Stimulated activated CD8-positive, alpha-beta memory T cell treated with anti-CD3 and anti-CD28 coated beads, Interleukin-7, amount 100 ng/mL, for 1 hour (primary cell): ENCODE measurements at places on chromosomes 5 and 9.

- DNase-seq = no peak
Measured at GRCh38 chr5:177141496-177141895, 7.9 kb downstream of the NSD1 start.

- no peak for DNase-seq
Measured at GRCh38 chr9:27368316-27368985, 71.5 kb upstream of the EQTN start.

DNA sequence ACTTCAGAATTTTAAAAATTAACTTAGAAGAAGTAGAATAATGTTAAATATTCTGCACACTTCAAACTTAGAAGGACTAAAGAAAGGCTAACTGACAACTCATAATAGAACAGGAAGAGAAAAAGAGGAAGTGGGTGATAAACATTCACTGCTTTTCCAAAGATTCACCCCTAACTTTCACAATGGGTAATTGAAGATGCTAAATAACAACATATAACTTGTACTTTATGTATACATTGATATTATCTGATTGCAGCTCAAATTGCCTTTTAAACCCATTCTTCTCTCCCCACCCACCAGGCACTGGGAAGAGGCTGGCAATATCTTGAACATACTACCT, 376.6 kb downstream of the EFNA5 start:
- no peak for DNase-seq

DNA sequence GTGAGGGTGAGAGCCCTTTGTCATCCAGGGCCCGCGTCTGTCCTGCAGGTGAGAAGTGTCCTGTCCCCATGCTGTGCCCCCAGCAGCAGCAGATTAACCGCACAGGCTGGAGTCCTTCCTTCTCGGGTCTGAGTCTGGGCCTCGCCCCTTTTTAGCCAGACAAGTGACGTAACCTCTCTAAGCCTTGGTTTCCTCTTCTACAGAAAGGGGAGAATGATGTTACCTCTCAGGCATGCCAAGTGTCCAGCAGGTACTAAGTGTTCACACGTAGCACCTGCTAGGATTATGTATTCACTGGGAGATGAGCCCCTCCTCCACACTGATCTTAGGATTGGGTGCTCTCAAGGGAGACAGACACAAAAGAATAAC, 6.9 kb downstream of the NEURL1B start:
- no peak for DNase-seq

DNA sequence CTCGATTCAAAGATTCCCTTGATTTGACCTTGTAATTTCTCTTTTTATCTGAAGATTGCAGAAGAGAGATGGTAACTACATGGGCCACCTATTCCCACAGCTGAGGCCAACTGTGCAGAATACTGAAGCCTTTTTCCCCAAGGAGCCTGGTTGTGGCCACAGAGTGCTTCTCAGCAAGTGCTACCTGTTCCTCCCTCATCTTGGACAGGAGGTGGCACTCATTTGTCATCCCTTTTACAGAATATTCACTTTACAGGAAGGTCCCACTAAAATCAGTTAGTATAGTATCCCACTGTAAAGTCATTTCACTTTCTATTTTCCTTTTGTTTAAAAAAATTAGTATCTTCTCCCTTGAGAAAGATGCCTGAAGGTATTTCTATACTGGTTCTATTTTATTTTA, 346.4 kb downstream of the ARL15 start:
- no peak for DNase-seq

DNA sequence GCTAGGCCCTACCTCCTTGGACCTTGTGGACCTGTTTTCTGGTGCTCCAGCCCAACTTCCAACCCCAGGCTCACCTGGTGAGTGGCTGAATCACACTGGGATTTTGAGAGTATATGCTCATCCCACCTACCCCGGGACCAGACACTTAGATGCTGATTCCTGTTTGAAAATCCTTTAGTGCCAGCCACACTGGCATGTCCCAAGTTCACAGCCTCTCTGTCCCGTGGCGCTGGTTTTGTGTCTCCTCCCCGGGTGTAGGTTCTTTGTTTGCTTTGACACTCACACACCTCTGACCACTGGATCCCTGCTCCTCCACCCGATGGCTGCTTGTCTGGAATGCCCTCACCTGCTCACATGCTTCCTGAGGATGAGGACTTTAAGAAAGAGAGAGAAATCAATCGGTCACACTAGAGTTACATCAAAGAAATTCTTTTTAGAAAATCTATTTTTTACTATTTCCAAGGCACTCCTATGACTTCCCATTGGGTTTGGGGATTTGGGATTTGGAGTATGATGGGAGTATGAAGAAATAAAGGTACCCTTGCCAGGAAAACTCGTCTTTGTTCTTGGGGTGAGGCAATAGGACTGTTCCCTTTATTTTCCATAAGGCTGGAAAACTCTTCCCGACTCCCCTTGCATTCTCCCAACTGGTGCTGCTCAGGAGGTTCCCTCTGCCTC, 7.3 kb upstream of the SLC25A48 start:
- DNase-seq = no peak

- no peak for DNase-seq
Measured at GRCh38 chr5:96785326-96786109, 22.2 kb downstream of the ERAP1 start.

DNA sequence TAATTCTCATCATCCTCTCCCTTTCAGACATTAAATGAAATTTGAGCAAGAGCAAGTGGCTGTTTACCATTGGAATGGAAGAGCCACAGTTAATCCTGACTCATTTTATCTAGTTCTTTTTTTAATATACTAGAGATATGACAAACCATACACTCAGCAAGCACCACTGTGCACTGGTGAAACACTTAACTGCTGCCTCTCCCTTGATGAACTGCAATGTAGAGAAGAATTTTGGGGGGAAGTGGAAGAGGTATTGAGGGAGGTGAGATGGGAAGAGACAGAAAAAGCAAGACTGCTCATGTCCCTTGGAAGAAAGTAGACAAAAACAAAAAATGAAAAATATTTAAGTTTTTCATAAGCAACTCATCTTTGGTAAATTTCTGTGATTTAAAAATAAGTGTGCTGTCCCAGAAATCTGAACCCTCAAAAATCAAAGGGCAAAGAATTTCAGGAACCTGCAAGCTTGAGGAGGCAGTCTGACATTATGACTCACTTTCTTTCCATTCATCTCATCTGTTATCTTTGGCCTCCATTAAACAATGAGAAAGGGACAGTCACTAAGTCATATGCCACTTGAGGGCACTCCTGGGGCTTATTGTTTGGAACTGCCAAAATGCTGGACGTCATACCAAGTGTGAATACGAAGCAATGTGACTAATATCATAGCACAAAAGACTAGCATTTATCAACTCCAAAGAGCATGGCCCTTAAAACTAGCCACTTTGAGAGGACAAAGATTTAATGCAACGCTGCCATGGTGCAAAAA, 566.8 kb upstream of the DMAC1 start:
- DNase-seq = no peak

GRCh38 chr9:8845808-8846207, 1046.2 kb upstream of the DMAC1 start:
- DNase-seq = no peak

GRCh38 chr5:102666164-102666946, 88.8 kb upstream of the PAM start:
- DNase-seq = no peak

DNA sequence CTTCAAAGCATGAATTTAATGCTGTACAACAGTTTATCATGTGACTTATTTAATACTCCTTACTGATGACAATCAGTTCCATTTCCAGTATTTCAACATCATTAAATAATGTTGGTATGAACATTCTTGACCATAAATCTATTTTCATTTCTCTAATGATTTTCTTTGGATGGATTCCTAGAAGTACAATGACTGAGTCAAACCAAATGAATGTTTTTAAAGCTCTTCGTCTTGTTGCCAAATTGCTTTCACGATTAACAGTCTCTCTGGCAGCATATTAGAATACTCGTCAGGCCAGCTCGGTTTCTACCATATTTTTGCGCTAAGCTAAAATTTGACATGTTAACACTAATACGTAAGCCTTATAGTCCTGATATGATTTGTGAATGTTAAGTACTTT, 197.0 kb downstream of the TRPM3 start:
- DNase-seq = no peak

DNA sequence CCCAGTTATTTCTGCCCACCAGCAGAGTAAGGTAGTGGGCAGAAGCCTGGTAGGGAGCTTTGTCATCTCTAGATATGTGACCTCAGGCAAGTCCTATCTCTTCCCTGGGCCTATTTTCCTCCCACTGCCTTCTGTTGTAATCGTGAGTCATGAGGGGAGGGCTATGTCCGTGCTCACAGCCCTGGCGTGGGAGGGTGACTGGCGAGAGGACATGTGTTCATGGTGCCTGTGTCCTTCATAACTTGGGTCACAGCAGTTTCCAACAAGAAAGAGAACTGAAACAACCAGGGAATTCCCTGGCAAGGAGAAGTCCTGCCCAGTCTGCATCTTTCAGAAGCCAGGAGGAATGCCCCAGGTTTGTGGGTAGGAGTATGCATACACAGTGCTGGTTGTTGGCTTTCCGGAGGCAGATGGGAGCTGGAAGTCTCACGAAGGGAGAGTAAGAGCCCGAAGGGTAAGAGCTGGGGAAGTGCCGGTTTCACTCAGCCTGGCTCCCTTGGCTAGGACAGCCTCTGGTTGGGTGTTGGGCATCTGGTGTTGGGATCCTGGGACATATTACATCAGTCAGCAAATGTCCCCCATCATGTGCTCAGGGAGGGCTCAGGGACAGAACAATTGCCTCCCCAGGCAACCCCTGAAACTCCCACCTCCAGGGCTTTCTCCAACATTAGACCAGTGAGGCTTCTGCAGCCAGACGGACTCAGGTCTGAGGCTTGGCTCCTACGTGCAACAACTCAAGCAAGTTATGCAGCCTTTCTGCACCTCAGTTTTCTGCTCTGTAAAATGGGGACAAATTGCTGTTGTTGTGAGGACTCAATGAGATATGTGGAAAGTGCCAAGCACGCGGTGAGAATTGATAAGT, 4.3 kb upstream of the TIFAB start:
- no peak for DNase-seq

DNA sequence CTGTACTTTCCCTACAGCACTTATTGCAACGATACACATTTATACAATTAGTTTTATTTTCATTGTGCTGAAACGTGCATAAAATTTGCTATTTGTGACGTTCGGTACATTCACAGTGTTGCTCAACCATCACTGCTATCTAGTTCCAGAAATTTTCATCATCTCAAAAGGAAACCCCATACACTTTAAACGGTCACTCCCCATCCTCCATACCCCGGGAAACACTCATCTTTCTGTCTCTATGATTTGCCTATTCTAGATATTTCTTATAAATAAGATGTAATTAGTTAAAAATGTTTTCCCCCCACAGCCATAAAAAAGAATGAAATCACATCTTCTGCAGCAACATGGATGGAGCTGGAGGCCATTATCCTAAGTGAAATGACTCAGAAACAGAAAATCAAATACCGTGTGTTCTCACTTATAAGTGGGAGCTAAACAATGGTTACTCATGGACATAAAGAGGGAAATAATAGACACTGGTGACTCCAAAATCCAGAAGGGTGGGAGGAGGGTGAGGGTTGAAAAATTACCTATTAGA, 40.2 kb upstream of the TEX48 start:
- no peak for DNase-seq

GRCh38 chr5:139422307-139422893, 16.9 kb downstream of the DNAJC18 start:
- DNase-seq = no peak

GRCh38 chr9:115976781-115977180, 176.8 kb upstream of the PAPPA start:
- no peak for DNase-seq

- no peak for DNase-seq
Measured at GRCh38 chr5:546376-546908, 22.2 kb upstream of the SLC9A3 start.

DNA sequence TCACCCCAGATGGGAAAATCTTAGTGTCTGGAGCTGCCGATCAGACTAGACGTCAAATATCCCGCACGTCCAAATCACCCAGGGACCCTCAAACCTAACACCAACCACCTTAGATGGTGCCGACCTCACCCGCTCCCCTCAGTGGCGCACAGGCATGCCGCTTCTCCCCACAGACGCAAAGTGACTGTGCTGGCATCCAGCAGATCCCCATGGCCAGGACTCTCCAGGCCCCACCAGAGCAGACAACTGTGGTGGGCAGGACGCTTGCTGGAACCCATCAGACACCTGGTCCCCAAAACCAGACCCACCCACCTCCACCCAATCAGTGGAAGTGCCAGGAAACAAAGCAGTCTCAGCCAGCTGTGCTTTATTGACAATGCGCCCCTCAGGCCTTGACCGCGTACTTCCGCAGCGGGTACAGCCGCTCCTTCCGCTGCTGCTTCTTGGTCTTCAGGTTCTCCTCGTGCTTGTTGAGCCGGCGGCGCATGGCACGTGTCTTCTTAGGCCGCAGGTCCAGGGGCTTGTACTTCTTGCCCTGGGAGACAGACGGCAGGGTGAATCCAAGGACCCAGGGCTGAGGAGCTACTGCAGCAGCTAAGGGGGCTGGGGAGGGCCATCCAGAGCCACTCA, 4.1 kb downstream of the RPL35 start:
- DNase-seq = no peak

- no peak for DNase-seq
Measured at GRCh38 chr5:170307575-170308465, 10.2 kb upstream of the LCP2 start.

DNA sequence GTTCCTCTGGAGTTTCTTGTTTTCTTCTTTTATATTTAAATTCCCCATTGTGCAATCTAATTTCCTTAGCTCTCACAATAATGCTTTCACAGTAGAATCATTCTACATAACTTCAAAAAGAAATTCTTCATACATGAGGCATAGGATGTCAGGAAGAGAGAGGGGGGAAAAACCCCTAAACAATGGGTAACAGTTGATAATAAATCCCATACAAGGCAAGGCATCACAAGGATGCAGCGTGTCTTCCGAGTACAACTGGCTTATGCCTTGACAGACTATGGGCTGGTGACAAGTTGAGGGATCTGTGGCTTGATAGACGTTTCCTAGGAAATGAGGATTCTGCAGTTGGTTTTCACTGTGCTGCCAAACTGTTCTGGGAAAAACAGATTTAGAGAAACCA, 247.4 kb downstream of the ARL15 start:
- DNase-seq = no peak

DNA sequence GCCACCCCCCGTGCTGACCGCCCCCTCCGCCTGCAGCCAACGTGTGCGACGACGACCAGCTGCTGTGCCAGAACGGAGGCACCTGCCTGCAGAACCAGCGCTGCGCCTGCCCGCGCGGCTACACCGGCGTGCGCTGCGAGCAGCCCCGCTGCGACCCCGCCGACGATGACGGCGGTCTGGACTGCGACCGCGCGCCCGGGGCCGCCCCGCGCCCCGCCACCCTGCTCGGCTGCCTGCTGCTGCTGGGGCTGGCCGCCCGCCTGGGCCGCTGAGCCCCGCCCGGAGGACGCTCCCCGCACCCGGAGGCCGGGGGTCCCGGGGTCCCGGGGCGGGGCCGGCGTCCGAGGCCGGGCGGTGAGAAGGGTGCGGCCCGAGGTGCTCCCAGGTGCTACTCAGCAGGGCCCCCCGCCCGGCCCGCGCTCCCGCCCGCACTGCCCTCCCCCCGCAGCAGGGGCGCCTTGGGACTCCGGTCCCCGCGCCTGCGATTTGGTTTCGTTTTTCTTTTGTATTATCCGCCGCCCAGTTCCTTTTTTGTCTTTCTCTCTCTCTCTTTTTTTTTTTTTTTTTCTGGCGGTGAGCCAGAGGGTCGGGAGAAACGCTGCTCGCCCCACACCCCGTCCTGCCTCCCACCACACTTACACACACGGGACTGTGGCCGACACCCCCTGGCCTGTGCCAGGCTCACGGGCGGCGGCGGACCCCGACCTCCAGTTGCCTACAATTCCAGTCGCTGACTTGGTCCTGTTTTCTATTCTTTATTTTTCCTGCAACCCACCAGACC, 80.2 kb downstream of the NTNG2 start:
- no peak for DNase-seq

- peak; percentile 29 for DNase-seq
Measured at GRCh38 chr5:142748568-142749249, 21.5 kb upstream of the ARHGAP26 start.

- DNase-seq = no peak
Measured at GRCh38 chr5:168553377-168554130, 24.4 kb downstream of the FBLL1 start.
